ENCODE measurements at places on chromosomes 5 and 9. TPM values are rescaled to one million over a fixed set of nuclear protein-coding genes. Genes with fewer than 3 reads are reported as not detected.

The ZNF608 gene
- 1.5 TPM for total RNA-seq

The INIP gene
- total RNA-seq = 32.2 TPM

The ZFR gene
- total RNA-seq = 58.9 TPM

The SEMA5A gene
- 0.40 TPM for total RNA-seq

The OR13J1 gene
- not detected for total RNA-seq

The PCDHGB6 gene
- 0.16 TPM for total RNA-seq

The CAMK4 gene
- total RNA-seq = 357 TPM

The UCK1 gene
- 23.0 TPM for total RNA-seq

GRCh38 chr9:108445431-108446071, 410.2 kb downstream of the ACTL7B start:
- no peak for DNase-seq

GRCh38 chr5:1817261-1818043, 16.2 kb downstream of the NDUFS6 start:
- no peak for DNase-seq

DNA sequence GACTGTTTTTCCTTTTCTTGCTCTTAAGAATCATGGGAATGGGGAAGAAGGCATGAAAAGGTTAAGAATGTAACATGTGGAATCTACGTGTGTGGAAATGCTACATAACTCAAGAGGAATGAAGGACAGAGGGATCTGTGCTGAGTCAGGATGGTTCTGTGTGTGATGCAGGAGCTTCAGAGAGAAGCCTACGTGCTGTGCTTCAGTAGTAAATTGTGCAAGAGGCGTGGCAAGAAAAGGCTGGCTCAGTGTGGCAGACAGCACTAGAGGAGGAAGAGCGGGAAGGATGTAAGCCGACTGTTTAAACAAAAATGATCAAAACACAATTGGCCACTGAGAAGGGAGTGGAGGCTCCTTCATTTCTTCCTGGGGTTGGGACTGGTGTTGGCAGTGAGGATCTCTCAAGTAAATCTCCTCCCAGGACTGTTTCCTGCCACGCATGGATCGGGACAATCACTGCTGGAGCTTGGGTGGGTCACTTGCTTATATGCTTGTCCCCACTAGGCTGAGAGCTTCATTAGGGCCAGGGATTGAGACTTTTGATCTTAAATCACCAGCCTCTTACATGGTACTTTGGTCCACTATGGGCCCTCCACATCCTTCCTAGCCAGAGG, 59.4 kb upstream of the BASP1 start:
- DNase-seq = no peak

- no peak for DNase-seq
Observed at GRCh38 chr5:90287036-90287435, 122.5 kb downstream of the CETN3 start.

DNA sequence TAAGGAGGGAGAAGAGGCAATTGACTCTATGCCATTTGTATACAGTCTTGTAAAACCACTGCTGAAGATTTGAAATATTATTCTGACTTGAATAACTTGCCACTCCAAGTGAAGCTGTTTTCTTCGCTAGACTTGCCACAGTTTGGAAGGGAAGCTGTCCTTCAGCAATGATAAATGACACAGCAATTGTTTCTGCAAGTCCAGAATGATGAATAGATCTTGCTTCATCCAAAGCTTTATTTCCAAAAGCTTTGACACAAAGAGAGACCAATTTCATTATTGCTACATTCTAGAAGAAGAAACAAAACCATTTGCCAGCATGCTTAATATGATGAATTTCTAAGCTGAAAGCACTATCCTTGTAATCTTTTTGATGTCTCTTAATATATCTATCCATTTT, 73.7 kb downstream of the ZNF366 start:
- DNase-seq = no peak

DNA sequence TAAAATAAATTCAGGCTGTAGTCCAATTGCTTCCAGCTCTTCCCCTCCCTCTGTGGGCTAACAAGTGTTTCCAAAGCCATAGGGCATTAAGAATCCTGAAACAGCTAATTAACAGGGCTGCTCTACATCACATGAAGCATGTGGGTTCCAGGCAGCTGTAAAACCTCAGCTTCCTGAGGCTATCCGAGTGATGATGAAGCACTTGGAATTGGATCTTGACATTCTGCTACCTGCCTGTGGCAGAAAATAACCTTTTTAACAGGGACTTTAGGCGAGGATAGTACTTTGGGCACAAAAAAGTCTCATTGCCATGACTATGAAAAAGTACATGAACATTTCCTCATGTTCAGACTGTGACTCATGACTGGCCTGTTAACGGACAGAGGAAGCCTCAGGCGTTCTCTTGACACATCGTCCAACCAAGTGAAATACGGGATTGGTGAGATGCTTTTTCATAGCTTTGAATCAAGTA, 107.2 kb downstream of the PDE4D start:
- DNase-seq = no peak

- no peak for DNase-seq
Observed at GRCh38 chr5:127619908-127620479, 28.9 kb upstream of the CTXN3 start.

- no peak for DNase-seq
Observed at GRCh38 chr5:39654715-39655114, 229.9 kb upstream of the DAB2 start.

- no peak for DNase-seq
Observed at GRCh38 chr5:135484674-135485086, 32.5 kb upstream of the TIFAB start.

GRCh38 chr5:129094924-129095899, 663 bp downstream of the ISOC1 start:
- no peak for DNase-seq

DNA sequence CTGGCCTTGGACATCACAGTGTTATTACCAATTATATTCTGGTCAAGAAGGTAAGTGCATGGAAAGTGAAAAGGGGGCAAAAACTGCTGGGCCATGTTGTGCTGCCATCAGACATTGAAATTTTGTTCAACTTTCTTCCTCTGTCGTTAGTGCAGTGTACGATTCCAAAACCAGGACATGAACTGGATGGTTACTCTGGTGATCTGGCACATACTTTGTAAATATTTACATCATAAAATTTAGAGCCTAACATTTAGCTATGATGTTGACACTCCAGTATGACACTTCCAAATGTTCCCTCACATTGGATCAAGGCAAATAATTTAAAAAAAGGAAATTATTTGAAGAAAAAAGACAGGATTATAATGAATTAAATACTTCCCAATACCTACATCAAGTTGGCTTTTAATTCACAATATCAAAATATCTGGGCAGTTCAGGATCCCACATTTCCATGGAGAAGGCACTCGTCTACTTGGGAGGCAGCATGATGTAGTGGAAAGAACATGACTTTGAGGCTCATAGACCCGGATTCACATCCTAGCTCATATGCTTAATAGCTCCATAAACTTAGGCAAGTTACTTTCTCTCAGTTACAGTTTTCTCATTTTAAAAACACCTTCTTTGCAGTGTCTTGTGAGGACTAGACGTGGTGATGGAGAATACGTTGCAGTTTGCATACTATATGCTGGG, 342.5 kb upstream of the MPDZ start:
- DNase-seq = no peak

DNA sequence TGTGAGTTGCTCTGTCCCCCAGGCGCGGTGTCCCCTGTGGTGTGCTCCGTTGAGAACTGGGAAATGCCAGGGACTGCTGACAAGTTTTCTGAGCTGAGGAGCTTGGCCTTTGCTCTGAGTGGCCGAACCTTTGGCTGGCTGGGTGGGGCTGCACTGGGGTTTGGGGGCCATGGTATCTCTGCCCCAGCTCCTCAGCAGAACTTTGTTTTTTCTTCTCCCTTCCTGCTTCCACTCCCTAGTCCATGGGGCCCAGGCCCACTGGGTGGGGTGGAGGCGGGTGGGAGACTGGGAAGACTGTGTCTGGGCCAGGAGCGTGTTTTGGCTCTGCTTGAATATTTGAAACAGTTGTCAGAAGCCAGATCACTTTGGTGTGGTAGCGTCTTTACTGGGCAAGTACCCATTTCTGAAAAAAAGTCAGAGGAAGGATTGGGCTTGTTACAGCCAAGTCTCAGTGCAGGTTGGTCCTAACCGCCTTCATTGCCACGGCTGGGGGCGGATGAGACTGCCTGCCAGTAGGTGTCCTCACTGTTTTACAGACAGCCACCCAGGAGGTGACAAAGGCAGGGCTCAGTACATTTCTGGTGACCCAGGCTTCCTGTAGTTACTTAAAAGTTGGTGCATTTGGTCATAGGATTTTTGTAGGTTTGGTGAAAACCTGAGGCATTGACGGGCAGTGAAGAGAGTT, 92.7 kb downstream of the DAB2IP start:
- peak; percentile 57 for DNase-seq

DNA sequence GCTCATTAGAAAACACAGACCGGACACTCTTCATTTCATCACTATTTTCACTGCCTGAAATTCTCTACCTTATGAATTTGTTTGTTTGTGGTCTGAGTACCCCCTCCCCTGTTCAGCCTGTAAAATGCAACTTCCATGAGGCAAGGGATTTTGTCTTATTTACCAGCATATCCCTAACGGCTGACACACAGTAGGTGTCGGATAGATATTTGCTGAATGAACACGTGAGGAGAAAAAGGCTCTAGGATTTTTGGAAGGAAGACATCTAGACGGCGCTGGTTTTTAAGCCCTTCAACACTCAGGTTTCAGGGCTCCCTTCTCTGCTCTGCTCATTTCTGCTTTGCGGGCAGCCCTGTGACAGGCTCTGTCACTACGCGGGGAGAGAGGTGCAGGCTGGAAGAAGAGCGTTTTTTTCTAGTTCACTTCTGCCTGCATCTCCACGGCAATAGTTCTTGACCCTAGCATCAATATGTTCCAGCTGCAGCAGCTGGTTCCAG, 41.0 kb downstream of the KCNMB1 start:
- no peak for DNase-seq

DNA sequence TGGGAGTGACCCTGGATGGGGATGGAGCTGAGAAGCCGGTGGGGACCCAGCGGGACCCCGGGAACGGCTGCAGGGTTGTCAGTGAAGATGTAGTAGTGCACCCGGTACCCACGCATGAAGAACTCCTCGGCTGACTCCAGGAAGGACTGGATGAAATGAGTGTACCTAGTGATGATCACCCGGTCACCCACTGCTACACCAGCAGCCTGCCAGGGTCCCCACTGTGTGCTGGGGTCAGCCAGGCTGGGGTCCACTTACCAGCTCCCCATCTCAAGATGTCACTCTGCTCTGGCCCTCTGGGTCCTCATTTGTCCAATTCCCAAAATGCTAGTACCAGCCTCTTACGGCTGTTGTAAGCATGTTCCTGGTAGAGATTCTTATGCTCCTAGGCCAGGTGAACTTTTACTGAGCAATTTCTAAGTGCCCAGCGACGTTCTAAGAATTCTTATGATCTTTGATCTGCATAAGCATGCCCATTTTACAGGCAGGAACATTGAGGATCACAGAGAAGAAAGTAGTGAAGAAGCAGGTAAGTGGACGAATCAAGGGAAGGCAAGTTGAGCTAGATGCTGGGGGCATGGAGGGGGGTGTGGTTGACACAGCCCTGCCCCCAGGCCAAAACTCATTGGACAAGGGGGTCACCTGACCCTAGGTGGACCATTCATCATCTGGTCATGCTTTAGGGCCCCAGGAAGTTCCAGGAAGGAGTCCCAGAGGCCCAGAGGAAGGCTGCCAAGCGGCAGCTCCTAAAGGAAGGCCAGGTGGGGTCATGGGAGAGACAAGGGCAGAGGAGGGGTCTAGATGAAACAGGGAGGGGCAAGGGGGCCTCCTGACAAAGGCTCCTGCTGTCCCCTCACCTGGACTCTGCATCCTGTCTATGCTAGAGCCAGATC, 9.4 kb downstream of the GBGT1 start:
- no peak for DNase-seq

GRCh38 chr9:75238311-75238976, 150.1 kb downstream of the OSTF1 start:
- peak; percentile 47 for DNase-seq

DNA sequence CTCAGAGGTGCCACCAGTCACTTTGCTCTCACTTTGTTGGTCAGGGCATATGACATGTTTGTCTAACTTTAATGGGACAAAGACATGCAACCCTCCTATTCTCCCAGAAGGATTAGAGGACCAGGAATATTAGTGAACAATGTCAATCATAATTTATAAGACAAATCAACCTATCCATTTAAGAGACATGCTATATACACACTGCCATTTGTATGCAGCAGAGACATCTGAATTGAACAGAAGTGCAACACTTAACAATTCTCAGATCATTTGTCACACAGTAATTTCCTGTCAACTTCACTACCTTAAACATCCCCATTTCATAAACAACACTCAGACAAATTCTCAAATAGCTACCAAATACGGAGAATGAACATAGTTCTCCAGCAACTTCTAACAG, 273.6 kb upstream of the RGMB start:
- no peak for DNase-seq

DNA sequence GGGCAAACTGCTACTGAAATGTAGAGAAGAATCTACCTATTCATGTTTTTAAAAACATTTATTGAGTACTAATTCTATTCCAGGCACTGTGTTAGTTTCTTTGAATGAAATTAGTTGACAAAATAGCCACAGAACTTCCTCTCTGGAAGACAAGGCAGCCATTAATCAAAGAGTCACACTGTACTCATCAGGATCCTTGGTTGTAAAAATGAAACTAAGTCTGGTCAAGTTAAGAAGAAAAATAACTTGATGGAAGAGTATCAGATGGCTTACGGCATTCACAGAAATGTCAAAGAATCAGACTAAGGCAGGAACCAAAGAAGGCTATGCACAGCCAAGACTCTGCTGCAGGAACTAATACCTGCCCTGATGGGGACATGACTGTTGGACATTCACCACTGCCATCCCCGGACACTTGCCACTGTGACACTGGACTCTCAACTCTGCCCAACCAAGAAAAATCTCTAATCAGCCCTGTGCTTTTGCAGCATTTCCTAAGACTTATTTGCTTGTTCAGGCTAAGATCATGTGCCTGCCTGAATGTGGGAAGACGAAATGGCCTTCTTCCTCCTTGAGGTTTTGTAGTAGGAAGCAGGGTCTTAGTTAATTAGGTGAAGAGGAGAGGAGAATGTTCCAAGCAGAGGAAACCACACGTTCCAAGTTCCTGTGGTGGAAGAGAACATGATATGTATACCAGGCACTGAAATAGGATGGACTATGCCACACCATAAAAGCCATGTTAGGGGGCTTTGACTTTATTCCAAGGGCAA, 23.3 kb upstream of the NDUFB6 start:
- DNase-seq = no peak

GRCh38 chr9:117073539-117074341, 341.1 kb downstream of the ASTN2 start:
- no peak for DNase-seq

- DNase-seq = no peak
Observed at GRCh38 chr5:38148021-38148625, 110.2 kb upstream of the EGFLAM start.
